Adrenal gland (tissue), 19 donors: ENCODE measurements at places on chromosomes 4 and X. TPM values are rescaled to one million over a fixed set of nuclear protein-coding genes. Genes with fewer than 3 reads are reported as not detected.

DNA sequence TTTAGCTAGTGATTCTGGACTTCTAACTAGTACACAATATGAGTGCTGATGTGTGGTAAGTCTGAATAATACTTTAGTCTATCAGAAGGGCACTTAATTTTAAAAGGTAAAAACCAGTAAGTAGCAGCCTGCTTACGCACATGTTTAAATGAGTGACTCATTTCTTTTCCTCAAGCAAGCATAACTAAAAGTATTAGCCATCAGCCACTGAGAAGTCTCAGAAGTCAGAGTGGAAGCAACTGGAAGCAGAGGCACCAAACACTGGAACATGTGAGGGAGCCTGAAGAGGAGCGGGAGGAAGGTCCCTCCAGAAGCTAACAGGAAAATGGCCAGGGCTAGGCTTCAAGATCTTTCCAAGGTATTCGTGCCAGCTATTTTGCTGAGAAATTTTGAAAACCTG is 257.7 kb downstream of the RAPGEF2 start:
- DNase-seq, result no peak

Gene NUDT11
- polyA plus RNA-seq, result 5.0 TPM

Gene HSFX1
- 0.51 TPM for polyA plus RNA-seq

- no peak for DNase-seq
Measured at GRCh38 chr4:83113429-83113786, 1.1 kb downstream of the PLAC8 start.

GRCh38 chrX:86192827-86193226 is 44.6 kb downstream of the DACH2 start:
- DNase-seq, result no peak

DNA sequence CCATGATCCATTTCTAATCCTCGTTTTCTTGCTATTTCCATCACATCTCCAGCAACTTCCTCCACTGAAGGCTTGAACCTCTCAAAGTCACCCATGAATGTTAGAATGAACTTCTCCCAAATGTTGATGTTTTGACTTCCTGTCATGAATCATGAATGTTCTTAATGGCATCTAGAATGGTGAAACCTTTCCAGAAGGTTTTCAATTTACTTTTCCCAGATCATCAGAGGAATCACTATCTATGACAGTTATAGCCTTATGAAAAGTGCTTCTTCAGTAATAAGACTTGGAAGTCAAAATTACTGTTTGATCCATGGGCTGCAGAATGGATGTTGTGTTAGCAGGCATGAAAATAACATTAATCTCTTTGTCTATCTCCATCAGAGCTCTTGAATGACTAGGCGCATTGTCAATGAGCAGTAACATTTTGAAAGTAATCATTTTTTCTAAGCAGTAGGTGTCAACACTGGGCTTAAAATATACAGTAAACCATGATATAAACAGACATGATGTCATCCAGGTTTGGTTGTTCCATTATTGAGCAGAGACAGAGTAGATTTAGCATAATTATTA is 268.2 kb downstream of the KCNIP4 start:
- DNase-seq, result no peak

Gene GBA3
- 0.16 TPM for polyA plus RNA-seq

- no peak for DNase-seq
Measured at GRCh38 chrX:34218063-34218462, 85.9 kb upstream of the FAM47A start.

Gene RTL5
- 2.8 TPM for polyA plus RNA-seq

- no peak for DNase-seq
Measured at GRCh38 chrX:20711366-20711765, 444.7 kb upstream of the RPS6KA3 start.

DNA sequence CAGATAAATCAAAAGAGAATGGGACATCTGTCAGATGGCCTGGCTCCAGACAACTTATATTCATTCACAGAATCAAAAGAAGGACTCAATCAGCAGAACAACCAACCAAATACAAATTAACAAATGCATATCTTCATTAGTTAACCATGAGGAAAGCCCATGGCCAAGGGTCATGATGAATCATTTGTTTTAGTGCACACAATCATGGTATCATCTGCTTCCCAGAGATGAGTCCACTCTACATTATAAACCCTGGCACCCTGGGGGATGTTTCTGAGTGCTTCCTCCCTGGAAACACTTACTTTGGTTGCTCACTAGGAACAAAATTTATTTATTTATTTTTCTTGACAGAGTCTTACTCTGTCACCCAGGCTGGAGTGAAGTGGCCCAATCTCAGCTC is 453.3 kb upstream of the HS3ST1 start:
- DNase-seq, result no peak

GRCh38 chrX:96430756-96431455 is 253.7 kb upstream of the DIAPH2 start:
- DNase-seq, result no peak

GRCh38 chrX:17987783-17988182 is 126.7 kb upstream of the RAI2 start:
- no peak for DNase-seq

- no peak for DNase-seq
Measured at GRCh38 chr4:77264826-77265225, 107.8 kb downstream of the CCNG2 start.

DNA sequence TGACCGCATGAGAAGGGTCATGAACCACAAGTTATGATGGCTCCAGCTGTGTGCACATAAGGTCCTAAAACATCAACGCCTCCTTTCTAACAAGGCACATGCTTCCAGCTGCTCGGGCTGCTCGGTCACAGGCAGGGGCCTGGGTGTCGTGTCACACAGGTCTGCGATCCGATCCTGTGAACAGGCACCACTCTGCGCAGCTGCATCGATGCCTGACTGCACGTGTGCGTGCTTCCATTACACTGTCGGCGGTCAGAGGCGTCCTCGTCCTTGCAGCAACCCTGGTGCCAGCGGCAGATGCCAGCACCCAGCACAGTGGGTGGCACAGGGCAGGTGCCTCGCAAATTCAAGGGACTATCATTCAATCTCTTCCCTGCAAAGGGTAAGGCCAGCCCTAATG is 23.9 kb downstream of the ZFYVE28 start:
- DNase-seq, result no peak

DNA sequence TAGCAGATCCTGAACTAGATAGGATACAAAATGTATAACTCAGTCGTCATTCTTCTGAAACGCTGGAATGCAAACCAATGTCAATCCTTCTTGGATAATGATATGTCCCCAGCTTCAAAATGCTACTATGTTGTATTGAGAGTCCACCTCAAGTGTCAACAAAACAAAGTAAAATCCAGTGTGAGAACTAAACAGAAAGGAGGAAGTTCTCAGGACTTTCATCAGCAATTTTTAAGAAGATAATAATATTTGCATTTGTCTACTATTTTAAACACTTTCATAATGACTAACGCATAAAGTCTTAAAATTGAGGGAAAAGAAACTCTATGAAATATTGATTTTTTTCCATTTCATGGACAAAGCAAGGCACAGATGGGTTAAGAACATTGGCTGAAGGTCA is 36.3 kb downstream of the SOD3 start:
- DNase-seq, result no peak

Gene GYPE
- polyA plus RNA-seq, result 0.16 TPM
